Stimulated activated CD8-positive, alpha-beta memory T cell treated with anti-CD3 and anti-CD28 coated beads, Interleukin-12 subunit alpha, Interleukin-12 subunit beta, amount 100 ng/mL, for 1 hour (primary cell): ENCODE measurements at places on chromosomes 12 and 14.
A peak's percentile ranks its signal among the peaks of the same experiment; 100 is the strongest.

- no peak for DNase-seq
These were observed 259.5 kb upstream of the E2F7 start for GRCh38 chr12:77324763-77325468.

DNA sequence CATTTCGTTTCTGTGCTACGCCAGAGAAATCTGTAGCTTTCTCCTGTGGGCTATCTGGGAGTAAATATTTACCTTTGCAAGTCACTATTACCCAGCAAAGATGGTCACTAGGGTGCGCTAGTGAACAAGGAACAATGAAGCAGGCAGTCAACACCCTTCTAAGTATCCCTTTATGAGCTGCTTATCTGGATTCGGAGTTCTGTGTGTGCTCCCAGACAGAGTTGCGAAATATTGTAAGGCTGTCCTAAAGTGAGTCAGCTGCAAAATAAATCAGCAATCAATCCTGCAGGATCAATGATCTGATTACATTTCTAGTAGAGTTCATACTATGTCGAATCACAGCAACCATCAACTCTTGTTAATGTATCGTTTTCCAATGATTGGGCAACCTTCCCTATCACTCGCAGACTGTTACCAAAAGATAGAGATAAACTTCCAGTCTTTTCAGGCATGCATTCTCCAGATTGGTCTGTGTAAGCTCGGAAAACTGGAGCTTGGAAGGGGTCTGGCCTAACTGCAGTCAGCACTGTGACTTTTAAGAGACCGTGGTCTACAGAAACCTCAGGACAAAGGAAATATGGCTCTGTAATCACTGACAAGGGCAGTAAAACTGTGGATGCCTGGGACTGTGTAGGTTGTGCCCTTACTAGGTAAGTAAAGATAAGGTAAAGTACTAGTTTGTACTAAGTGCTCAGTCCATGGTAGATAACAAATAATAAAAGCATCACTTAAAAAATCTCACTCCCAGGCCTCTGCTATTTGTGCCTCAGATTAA is 133.5 kb downstream of the KCNK10 start:
- DNase-seq, result peak; percentile 14

DNA sequence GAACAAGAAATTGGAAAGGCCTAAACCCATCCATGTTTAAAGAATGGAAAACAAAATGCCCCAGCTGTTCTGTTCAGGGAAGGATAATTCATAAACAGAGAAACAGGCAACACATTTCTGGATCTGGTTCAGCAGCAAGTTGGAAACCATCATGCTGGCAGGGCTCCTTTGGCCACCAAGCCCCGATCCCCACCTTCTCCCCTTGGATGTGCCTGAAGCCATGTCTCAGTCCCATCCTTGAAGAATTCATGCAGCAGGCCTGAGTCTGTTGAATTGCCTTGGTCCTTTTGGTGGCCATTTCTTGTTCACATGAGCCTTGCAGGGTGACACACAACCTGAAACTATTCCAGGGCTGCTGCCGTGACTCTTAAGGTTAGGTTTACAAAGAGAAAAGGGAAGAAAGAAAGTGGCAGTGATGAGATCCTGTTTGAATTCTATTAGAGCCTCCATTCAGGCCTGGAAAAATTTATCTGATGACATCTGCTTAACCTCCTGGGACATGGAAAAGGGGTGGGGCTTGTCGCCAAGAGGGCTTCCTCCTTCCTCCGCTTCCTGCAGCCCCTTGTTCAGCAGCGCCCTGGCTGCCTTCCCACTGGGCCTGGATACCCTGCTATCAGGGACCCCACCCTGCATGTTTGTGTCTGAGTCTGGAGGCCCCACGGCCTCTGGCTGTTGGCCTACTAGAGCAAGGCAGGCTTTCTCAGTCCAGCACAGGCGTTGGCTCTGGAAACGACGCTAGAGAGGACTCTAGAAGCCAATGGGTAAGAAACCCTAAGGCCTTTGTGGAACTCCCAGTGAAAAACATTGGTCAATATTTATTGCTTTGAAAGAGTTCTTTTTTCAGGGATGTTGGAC is 341.9 kb downstream of the C12orf75 start:
- no peak for DNase-seq

- DNase-seq, result peak; percentile 15
These were observed 578 bp downstream of the DCAF5 start for GRCh38 chr14:69152181-69152901.

DNA sequence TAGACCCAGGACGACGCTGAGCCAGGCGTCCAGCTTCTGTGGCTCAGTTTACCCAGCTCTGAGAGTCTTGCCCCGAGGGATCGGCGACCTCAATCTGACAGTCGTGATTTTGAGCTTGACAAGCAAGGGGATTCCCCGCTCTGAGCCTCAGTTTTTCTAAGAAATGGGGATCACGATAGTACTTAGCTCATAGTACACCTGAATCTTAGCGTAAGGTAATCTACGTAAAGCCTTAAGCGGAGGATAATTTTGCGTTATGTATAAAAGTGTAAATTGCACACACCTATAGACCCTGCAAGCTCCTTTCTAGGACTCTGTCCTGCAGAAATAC is 285 bp downstream of the MVK start:
- no peak for DNase-seq

DNA sequence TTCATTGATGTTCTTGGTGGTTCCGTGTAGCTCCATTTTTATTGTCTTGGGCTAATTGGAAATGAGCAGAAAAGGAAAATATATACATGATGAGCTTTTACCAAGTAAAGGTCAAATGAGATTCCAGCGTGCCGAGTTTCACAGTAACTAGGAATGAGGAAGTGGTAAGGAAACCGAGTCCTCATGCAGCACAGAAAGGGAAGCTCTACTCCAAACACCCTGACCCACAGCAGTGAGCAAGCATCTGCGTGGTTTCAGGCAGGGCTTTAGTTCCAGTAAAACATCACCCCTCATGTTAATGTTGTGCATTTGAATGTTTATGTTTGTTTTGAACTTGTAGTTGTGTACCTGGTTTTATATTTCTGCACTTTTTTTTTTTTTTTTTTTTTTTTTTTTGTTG is 208.0 kb downstream of the SLC41A2 start:
- DNase-seq, result no peak

DNA sequence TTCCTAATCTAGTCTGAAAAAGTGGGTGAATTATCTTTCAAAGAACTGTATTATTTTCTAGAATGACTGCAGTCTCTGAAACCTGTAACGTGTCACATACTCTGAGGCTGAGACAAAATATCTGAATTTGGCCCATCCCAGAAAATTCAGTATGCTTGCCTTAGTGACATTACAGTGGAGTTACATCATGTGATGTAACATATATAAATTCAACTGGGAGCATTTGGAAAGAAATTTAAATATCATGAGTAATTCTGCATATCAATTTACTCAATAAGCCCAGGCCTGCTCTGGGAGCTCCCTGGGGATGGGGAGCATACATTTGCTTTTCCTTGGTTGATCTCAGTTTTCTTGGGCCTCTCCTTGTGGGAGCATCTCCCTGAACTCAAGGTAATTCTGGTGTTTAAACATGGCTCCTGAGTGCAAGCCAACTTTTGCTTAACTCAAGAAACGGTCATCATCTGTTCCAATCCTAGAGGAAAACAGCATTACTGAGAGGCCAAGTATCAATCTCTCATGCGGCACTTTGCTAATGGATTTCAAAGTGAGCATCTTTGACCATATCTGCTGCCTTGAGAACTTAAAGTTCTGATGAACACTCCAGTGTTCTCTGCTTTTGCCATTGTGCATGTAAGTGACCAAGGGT is 54.4 kb downstream of the AKAP6 start:
- no peak for DNase-seq

- DNase-seq, result no peak
These were observed 147.1 kb downstream of the SLC15A5 start for GRCh38 chr12:16130343-16130742.

DNA sequence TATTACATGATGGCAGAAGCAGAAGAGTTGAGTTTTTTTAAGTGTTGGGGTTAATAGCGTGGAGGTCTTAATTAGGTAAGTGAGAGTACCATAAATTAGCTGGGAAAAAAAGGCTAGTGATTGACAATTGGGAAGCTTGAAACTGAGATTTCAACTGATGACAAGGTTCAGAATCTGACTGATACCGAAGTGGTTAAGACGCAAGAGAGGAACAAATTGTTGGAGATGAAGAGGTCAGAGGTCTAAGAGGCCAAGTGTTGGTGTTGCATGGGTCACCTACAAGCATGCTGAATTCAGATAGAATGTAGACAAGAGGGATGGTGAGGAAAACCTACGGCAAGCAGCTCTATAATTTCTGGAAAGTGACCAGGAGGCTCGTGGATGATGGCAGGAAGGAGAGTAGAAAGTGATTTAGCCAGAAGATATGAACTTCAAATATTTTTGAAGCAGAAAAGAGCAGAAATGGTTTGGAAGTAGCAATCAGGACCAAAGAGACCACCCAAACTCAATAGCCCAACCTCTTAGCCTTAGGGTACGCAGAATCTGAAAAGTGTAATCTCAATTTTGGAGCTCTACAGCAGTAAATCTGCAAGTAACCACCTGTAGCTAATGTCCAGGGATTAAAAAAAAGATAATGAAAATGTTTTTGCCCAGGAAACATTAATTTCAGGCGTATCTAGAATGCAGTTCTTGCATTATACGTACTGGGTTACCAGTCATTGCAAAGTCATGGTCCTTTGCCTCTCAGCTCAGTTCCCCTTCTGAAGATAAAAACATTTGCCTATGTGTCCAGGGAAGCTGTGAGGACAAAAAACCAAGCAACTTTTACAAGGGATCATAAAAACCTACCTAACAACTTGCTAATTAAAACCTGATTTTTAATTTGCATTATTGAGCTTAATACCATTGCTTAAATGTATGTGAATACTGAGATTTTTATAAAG is 1.7 kb upstream of the TMPO start:
- DNase-seq, result no peak

DNA sequence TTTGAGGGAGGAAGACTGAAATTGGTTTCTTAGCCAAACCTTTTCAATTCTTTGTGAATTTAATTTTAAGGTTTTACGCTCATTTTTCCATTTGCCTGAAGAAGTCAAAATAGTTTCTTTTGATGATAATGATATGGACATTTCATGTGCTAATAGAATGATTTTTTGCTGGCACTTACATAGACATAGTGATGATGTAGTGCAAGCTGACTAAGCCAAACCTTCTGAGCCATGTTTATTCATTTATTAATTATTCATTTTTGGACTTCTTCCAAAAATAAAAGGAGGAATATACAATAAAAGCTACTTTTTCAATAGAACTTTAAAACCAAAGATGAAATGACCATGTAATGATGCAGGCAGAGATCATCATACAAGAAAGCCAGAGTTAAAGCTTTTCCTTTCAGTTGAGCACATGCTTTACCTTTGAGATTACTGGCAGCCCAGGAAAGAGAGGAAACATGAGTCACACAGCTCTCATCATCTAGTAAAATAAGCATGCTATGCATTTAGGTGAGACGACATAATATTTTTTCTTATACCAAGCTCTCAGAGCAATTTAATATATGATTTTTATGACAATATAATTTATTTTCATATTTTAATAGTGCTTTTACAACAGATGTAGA is 24.8 kb downstream of the KCNA1 start:
- DNase-seq, result no peak

DNA sequence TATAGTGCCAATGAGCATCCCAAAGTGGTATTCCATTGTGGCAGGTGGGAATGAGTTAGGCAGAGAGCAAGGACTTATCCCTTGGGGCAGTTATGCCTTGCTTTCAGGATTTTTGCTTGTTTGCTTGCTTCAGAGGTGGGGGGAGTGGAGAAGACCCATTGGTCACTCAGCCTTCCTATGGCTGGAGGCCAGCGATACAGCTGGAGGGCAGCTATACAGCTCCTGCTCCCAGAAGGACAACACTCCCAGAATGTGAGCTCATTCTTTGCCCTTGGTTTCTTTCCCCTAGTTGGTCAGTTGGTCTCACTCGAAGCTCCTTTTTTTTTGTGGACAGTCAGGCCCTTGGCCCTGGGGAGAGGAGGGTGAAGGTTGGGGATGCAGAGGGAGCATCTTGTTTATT is 14.5 kb downstream of the KRT83 start:
- no peak for DNase-seq

DNA sequence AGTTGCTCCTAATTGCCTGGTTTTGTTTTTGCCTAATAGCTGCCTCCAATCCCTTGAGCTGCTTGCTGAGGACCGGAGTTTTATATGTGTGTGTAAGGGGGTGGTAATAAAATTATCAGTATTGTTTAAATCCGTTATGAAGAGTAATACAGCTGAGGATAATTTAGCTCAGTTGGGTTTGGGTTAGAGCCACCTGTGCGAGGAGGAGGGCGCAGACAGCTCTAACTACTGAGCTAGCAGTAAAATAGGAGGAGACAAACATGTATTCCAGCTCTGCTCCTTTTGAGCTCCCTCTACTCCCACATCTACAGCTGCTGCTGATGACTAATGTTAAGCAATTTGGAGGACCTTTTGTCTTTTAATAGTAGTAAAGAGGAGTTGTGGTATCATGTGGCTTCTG is 61.5 kb downstream of the SPATS2 start:
- no peak for DNase-seq

- no peak for DNase-seq
These were observed 41.7 kb upstream of the NID2 start for GRCh38 chr14:52110441-52111086.

DNA sequence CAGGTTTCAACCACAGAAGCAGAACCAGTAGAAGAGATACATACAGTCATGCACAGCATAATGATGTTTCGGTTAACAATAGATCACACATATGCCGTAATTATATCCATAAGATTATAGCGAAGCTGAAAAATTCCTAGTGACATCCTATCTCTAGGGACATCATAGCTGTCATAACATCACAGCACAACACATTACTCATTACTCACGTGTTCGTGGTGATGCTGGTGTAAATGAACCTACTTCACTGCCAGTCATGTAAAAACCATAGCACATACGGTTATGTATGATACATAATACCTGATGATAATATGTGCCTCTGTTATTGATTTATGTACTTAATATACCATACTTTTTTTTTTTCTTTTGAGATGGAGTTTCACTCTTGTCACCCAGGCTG is 44.7 kb downstream of the KLRG1 start:
- no peak for DNase-seq

GRCh38 chr12:103964805-103965204 is 867 bp upstream of the TDG start:
- DNase-seq, result no peak

DNA sequence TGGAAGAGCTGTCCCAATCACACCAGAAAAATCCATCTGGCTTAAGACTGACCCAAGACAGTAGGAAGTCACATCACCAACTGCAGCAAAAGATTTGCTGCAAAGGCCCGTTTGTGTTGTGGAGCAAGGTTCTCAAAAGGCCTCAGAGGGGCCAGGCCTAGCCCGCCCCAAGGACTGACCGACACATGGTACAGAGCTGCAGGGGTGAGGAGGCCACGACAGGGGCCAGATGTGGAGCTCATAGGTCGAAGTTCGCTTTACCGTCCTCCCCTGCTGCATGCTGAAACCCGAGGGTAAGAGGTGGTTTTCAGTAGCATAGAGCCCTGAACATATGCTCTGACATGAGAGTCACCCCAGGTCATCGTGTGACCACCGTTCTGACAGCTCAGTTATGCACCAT is 35.5 kb downstream of the PLBD1 start:
- no peak for DNase-seq

- no peak for DNase-seq
These were observed 25.4 kb downstream of the PSMC1 start for GRCh38 chr14:90281756-90282155.

- no peak for DNase-seq
These were observed 251.6 kb downstream of the BCAT1 start for GRCh38 chr12:24697295-24697694.

- no peak for DNase-seq
These were observed 249.2 kb downstream of the PAWR start for GRCh38 chr12:79441534-79441933.

- no peak for DNase-seq
These were observed 90.4 kb downstream of the CRACR2A start for GRCh38 chr12:3662521-3662921.
